Skin of body (tissue), 3 donors: ENCODE measurements at places on chromosomes 1 and 21. TPM values are rescaled to one million over a fixed set of nuclear protein-coding genes. Genes with fewer than 3 reads are reported as not detected.

Gene PALMD
- 58.0 TPM for total RNA-seq

DNA sequence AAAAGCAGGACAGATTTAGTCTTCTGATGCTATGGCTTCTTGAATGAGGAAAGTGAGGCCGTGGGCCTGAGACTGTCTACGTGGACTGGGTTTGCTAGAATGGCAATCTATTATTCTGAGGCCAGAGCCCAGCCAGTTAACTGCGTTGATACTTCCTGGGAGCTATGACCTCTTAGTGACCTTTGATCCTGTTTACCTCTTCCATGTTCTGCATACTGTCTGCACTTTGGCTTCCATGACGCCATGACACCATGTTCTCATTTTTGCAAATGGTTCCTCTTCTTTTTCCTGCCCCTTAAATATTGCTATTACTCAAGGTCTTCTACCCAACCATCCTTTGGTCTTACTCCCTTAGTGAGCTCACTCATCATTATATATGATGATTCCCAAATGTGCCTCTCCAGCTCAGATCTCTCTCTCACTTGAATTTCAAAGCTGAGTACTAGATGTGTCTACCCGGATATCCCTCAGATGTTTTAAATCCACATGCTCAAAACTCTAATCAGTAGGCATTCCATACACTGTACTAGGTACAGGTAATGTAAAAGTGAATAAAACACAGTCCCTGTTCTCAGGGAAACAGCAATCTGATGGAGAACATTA lies 66.1 kb upstream of the ATP1A1 start:
- no peak for DNase-seq

DNA sequence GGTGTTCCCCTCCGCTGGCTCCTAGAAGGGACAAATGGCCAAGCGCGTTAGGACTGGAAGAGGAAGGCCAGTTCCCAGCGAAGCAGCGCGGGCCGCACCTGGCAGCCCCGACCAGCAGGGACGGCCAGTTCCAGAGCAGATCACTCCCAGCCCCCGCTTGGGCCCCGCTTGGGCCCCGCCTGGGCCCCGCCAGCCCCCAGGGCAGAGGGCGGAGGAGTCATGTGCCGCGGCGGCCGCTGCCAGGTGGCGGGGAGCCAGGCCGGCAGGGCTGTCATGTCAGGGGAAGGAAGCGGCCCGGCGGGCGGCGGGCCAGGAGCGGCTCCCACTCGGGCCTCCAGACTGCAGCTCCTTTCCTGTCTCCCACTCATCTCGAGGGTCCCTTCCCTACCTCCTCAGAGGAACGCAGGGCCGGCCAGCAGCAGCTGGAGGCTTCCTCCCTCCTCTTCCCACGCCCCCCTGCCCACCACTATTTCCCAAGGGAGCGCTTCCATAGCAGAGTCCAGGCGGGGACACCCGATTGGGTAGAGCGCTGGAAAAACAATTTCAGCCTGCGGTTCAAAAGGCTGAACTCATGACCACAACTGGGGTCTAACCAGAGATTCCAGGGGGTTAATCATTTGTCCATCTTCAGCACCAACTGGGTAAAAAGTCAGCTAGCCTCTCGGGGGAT lies 16.5 kb downstream of the ZNF697 start:
- peak; percentile 68 for DNase-seq

GRCh38 chr1:199522936-199523335 lies 504.6 kb upstream of the NR5A2 start:
- no peak for DNase-seq
